ENCODE measurements at places on chromosomes 16 and 17. TPM values are rescaled to one million over a fixed set of nuclear protein-coding genes. Genes with fewer than 3 reads are reported as not detected.

CCL4 gene
- 82.1 TPM for total RNA-seq

HAS3 gene
- total RNA-seq: 0.71 TPM

BAHCC1 gene
- 0.13 TPM for total RNA-seq

TBC1D3 gene
- 4.2 TPM for total RNA-seq

EPX gene
- total RNA-seq: not detected

HAP1 gene
- 0.10 TPM for total RNA-seq

SMTNL2 gene
- total RNA-seq: not detected

PRDM7 gene
- total RNA-seq: not detected

KRT14 gene
- not detected for total RNA-seq

TEX14 gene
- total RNA-seq: 0.16 TPM

KRT33A gene
- not detected for total RNA-seq

GPR142 gene
- total RNA-seq: not detected

BIRC5 gene
- 1.0 TPM for total RNA-seq

All from activated B cell treated with CpG ODN at 0.5 μM for 24 hours (primary cell).